Large intestine (tissue), 12 donors: ENCODE measurements at places on chromosomes 11 and 22. TPM values are rescaled to one million over a fixed set of nuclear protein-coding genes. Genes with fewer than 3 reads are reported as not detected.

DNA sequence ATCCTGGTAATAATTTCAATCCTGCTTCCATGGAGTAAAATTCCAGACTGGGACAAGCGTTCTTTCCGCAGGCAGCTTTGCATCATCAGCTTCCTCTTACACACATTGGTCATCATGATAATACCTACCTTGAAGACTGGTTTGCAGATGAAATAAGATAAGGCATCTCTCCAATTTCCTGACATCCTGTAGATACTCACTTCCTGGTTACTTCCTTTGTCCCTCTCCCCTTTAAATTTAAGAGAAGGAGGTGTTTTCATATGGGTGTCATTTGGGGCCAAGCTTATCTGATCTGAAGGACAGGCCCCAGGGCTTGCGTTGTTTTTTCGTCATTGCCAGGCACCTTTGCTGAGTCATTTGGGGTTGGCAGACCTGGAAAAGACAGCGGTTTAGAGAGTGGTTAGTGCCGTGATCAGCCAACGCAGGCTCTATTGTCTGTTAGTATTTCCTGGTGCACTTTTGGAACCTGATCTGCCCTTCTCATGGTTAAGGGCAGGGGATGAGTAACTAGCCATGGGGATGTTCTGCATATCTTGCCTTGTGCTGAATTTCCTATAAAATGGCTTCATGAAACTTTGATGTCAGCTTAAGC, 24.1 kb downstream of the GRAMD1B start:
- DNase-seq = no peak

DNA sequence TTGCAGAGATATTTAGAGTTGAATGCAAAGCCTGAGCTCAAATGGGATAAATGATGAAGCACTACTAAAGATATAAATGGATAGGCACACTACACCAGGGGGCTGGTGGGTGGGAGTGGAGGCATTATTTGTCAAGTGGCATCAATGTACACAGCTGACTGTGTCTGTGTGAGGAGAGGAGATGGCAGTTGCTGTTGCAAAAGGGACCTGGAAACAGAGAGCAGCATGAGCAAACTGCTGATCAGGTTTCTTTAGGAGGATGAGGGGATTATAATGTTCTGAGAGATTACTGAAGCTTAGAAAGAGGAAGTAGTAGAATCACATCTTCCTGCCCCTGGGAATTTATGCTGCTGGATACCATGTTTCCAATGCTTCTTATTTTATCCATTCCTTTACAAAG, 39.4 kb upstream of the LIN7C start:
- DNase-seq = no peak

Gene PGA5
- polyA plus RNA-seq = 0.40 TPM

- DNase-seq = no peak
Measured at GRCh38 chr11:2571598-2572281, 126.9 kb downstream of the KCNQ1 start.

GRCh38 chr11:71214553-71215424, 37.6 kb downstream of the SHANK2 start:
- DNase-seq = no peak

- no peak for DNase-seq
Measured at GRCh38 chr11:88203604-88204003, 28.4 kb upstream of the RAB38 start.

- DNase-seq = peak; percentile 83
Measured at GRCh38 chr11:59611570-59612565, 3.7 kb downstream of the OSBP start.

Gene CCDC89
- polyA plus RNA-seq = 0.94 TPM

- DNase-seq = no peak
Measured at GRCh38 chr11:76124905-76125770, 81.2 kb downstream of the WNT11 start.

Gene KCTD14
- 3.1 TPM for polyA plus RNA-seq

Gene SELENOM
- 52.7 TPM for polyA plus RNA-seq
